SK-N-MC (cell line): ENCODE measurements at places on chromosomes 5 and 9.

GRCh38 chr9:135816651-135816970, 90.7 kb downstream of the CAMSAP1 start:
- DNase-seq = no peak

- DNase-seq = no peak
These were observed 361.6 kb downstream of the NPR3 start for GRCh38 chr5:33072726-33073125.

DNA sequence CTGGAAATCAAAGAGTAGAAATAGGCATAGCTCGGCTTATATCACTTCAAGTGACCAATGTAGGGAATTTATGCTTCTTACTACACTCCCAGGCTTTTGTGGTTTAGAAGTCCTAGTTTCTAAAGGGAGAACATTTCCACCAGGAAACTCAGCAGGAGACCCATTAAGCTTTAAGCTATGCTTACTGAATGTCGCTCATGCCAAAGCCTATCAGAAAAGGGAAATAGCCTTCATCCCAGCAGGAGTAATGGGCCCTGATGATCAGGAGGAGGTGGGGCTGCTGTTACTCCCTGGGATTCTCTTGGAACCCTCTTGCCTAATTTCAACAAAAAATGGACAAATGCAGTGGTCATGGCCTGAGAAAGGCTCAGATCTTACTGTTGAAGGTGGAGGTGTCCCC, 54.5 kb upstream of the SEMA6A start:
- no peak for DNase-seq

DNA sequence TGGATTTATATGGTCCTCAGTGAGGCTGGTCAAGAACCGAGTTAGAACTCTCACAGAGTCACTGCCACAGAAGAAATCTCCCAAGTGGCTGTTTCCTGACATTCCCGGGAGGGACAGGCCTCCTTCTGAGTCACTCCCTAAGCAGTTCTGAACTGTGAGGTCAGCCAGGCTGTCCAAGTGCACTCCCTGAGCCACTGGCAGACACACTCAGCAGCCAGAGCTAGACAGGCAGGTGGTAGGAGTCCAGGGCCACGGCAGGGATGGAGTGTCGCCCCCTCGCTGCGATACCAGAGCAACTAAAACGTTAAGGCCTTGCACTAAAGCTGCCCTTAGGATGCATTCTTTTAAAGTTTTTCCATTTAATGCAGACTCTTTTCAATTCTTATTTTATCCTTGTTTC, 3.4 kb downstream of the IL4 start:
- DNase-seq = no peak

GRCh38 chr9:134329576-134329855, 3.3 kb downstream of the RXRA start:
- no peak for DNase-seq

DNA sequence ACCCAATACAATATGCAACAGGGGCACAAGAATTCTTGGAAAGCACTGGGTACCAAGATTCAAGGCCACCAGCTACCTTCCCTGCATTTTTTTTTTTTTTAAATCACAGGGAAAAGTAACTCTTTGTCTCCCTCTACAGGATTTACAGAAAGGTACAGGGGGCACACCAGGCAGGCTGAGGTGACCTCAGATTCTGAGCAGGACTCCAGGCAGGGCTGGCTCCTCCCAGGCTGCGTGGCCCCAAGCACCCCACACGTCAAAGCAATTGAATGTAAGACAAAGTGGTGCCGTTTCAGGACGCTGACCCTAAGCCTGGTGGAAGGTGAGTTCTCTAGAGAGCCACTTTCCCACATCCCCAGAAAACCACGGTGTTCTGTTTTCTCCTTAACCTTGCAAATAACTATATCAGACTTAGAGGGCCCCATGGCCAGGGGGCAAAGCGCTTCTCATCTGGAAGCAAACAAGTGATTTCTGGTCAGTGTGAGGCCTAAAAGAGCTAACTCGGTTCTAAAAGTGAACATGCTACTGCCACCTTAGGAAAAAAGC, 222.6 kb downstream of the ROR2 start:
- DNase-seq = no peak

DNA sequence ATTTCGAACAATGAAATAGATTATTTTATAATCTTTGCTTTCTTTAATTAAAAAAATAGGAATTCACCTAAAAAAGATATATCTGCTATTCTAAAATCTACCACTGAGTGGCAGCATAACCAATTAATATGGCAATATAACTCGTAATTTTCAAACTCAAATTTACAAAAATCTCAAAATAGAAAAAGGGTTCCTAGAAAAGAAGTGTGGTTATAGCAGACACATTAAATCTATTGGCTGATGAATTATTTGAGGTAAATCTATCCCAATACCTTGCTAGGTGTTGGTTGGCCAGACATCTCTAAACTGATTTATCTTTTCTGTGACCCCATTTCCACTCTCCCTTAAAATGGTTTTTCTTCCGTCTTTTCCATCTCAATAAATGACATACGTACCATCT, 30.2 kb upstream of the NRG2 start:
- no peak for DNase-seq

DNA sequence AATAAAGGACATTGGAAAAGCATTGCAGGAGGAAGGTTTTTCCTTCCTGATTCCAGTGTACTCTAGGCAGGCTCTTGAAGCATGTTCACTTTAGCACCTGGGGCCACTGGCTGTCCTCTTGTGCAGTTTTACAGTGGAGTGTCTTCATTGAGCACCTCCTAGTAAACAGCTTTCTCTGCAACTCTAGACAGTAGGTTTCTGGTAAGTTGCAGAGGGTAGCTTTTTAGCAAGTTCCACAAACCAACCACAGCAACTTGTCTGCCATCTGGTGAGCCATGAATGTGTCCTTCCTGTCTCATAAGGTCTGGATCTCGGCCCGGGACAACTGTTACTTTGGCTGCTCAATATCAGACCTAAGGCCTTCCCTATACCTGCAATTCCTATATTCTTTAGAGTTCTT, 488.0 kb downstream of the MAN2A1 start:
- no peak for DNase-seq

DNA sequence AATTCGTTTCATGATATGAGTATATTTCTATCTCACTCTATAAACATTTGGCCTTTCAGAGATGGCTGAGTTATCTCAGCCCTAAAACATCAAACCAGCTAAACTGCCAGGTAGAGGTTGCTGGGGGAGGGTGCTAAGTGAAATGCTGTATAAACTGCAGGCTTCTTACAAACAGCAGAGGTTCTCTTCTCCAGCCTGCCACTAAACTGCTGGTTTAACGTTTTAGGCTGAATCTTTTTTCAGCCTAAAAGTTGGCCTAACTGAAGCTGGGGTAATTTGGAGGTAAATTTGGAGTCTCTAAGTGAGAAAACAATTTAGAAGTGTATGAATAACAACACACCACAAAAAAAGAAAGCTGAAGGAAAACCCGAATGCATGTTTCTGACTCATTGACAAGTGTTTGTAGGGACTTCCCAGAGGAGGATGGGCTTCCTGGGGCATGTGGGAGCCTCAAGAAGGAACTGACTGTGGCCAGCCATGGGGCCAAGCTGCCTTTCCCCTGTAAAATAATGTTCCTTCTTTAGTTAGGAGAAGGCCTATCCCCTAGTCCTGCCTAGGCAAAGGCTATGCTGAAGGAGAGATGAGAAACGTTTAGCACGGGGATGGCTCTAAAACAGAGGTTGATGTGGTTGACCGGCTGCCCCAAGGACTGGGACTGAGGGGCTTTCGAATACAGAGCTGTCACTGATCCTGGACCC, 44.3 kb downstream of the SLC28A3 start:
- DNase-seq = no peak

GRCh38 chr5:1453613-1454012, 8.4 kb upstream of the SLC6A3 start:
- no peak for DNase-seq

DNA sequence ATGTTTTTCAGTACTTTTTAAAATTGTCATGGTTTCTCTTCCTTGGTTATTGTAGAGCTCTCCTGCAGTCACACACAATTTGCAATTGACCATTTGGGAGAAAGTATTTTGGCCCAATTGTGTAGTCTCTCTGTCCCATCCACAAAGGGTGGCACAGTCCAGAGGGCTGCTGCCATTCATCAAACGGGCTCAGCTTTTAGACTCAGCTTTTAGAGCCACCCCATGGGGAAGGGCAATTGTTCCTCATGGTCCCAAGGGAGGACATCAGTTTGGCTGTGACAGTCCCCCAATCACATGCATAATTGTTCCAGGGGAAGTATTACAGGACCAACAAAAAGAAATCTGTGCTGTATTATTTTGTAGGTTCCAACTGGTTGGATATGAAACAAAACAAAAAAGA, 207.6 kb downstream of the ZNF462 start:
- no peak for DNase-seq

- DNase-seq = no peak
These were observed 18.3 kb upstream of the STOM start for GRCh38 chr9:121388140-121388905.

- DNase-seq = no peak
These were observed 22.4 kb upstream of the ANGPTL2 start for GRCh38 chr9:127144670-127145445.

DNA sequence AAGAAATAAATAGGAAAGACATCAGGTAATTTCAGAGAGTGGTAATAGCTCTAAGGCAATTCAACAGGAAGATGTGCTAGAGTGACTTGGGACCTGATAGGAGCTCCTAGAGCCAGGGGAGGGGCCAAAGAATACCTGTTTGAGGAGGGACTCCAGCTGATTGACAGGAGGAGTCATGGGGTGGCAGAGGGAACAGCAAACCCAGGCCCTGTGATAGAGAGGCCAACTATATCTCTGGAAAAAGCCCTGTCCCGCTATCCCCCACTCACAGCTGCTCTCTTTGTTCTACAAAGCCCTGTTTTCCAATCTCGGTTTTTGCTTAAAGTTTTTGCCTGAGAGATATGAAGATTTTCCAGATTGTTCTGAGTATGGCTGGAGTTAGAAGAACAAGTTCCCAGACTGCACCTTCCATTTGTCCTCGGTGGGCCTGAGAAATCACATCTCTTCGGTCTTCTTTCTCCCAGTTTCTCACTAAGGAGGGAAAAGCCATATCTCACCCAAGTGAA, 9.0 kb upstream of the NSD1 start:
- no peak for DNase-seq

- no peak for DNase-seq
These were observed 9.6 kb downstream of the NCS1 start for GRCh38 chr9:130181678-130182380.

DNA sequence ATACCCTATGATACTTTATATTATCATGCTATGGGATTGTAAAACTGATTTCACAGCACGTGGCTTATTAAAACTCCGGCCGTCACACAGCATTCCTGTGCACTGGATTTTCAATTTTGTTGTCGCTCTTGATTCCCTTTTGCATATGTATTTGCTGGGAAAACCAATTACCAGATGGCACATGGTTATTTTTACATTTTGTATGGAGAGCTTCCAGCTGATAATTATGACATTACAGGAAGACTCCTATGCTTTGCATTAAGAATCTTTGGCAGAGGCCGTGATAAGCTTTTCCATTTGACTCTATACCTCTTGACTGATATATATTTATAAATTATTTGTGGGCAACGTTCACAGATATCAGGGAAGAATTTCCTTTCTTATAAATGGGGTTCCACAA, 381.2 kb upstream of the RORB start:
- no peak for DNase-seq

DNA sequence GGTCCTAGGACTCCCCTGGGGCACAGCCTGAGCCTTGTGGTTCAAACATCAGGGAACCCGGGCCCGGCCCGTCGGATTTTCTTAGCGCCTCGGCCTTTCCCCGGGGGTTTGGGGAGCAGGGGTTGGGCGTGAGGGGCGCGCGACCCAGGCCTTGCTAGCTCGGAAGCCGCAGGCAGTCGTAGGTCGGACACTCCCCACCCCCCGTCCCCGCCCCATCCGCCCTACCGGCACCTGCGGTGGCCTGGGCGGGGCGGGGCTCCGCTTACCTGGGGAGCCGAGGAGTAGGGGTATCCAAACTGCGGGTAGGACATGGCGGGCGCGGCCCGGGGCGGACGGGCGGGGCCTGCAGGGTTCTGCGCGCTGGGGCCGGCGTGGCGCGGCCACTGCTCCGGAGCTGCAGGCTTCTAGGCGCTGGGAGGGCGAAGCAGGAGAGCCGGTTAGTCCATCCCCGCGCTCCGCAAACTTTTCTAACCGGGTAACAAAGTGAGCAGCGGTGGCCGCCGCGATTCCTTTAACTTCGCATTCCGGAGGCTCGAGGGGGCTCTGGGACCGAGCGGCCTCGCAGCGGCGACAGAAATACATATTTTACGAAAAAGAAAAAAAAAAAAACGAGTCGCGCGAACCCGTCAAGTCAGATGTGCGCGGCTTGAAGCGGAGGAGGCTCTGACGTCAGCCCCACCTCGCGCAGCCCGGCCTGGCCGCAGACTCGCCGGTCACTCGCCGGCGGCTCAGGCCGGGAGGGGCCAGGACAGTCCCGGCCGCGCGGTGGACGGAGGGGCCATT, at the start of gene IRX4:
TSS of gene IRX4 (minus strand) at position 589 of the 783 bp plus-strand sequence. CDS start at position 311, 278 bp downstream.
- no peak for DNase-seq

GRCh38 chr9:6894135-6894534, 136.4 kb downstream of the KDM4C start:
- no peak for DNase-seq

- DNase-seq = no peak
These were observed 1032.7 kb downstream of the NR2F1-AS1 start for GRCh38 chr5:92548346-92548745.

DNA sequence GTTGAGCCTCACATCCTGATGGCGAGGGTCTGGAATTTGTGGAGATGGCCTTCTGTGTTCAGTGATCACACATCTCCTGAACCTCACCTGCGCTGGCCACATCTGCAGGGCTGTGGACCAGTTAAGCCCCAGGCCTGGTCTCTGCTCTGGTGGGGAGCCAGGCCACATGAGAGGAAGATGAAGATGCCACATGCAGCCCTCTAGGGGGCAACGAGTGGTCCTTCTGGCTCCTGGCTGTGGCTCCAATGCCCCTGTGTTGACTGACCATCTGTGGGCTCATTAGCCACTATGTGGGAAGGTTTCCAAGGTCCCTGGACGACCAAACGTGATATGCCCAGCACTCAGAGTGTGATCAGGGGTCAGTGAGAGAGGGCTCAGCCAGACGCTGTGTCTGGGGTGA, 203.0 kb downstream of the HSPA4 start:
- DNase-seq = no peak

DNA sequence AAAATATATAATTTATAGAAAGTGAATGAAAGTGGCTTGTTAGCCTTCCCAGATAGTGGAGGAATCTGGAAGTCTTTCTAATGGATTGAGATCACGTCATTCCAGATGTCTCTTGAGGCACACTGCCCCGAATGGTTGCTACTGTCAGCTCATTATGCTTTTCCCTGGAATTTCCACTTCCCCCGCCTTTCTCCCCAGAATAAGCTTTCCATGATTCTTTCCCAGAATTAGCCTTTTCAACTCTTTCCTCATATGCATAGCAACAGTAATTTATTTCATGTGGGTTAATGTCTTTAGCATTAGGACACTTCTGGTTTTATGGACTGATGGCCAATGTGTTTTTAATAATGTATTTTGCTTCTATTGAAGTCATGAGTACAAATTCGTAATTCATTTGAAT, 81.5 kb downstream of the PALM2AKAP2 start:
- no peak for DNase-seq
